LoVo (cell line): ENCODE measurements at places on chromosomes 13 and 19.

GRCh38 chr19:13881692-13882418 lies 4.9 kb downstream of the NANOS3 start:
- no peak for DNase-seq

DNA sequence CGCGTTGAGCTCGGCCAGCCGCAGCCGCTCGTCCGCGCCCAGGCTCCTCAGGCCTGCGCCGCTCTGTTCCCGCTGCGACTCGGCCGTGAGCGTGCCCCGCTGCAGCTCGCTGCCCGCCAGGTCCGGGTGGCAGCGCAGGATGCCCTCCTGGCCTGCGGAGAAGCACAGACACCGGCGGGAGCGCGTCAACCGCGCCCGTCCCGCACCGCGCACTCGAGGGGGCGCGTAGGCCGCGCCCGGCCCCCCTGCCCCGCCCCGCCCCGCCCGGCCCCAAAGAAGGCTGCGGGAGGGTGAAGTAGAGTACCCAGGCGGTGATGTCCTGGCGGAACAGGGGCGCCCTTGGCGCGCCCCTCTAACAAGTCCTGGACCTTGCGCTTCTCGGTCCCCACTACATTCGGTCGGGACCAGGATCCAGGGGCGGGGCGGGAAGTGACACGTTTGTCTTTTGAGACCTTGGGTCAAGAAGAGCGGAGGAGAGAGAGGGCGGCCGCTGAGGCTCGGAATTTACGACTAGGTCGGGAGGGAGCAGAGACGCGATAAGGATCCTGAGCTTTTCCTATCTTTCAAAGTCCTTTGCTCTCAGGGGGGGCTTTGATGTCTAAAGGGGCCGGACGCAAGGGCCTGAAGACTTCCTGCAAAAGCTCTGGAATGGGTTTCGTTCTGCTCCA lies 9.3 kb upstream of the CDX2 start:
- no peak for DNase-seq

DNA sequence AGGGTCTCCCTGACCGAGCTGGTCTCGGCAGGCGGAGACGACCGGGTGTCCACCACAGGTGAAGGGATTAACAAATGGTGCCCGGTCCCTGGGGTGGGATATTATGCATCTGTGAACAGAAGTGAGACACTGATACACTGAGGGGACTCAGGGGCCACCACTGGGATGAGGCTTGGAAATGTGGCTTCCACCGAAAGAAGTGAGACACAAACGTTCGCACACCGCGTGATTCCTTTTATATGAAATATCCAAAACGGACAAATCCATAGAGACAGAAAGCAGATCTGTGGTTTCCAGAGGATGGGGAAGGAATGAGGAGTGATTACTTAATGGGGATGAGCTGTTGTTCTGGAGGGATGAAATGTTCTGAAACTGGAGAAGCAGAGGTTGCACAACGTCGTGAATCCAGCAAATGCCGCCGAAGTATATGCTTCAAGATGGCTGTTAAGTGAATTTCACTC lies 47.5 kb downstream of the C13orf46 start:
- no peak for DNase-seq

DNA sequence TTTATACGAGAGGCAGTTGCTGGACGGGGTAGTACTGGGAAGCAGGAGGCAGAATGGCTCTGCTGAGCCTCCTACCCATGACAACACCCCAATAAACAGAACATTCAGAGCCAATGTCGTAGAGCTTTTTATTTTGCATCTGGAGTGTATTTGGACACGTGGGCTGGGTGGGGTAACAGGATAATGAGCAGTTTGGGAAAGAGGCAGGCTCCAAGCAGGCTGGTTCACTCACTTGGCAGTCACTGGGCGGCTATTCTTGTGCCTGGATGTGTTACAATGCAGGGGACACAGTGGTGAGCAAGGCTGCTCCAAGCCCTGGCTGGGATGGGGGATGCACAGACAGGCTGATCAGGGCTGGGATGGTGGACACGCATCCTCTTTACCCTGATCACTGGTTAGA lies 9.5 kb downstream of the ACTMAP start:
- no peak for DNase-seq

GRCh38 chr19:18362934-18363542 lies 22.6 kb downstream of the PGPEP1 start:
- no peak for DNase-seq

DNA sequence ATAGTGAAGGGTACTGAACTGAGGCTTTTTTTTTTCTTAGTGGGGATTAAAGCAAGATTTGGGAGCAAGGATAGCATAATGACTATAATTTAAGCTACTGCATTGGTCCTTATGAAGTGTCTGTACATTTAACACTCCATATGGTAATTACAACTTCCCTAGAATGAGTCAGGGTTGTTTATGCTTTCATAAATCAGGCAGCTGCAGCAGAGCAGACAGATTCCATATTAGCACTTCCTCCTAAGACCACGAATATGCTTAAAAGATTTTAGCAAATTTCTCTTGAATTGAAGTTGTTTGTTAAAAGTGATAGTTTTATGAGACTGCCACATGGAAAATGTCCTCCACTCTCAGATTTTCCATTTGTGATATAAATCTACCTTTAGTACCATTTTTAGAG lies 401.1 kb upstream of the SPRY2 start:
- DNase-seq: no peak

GRCh38 chr13:36673352-36673751 lies 468 bp upstream of the SERTM1 start:
- no peak for DNase-seq

GRCh38 chr13:78341032-78341431 lies 262.3 kb downstream of the POU4F1 start:
- no peak for DNase-seq

DNA sequence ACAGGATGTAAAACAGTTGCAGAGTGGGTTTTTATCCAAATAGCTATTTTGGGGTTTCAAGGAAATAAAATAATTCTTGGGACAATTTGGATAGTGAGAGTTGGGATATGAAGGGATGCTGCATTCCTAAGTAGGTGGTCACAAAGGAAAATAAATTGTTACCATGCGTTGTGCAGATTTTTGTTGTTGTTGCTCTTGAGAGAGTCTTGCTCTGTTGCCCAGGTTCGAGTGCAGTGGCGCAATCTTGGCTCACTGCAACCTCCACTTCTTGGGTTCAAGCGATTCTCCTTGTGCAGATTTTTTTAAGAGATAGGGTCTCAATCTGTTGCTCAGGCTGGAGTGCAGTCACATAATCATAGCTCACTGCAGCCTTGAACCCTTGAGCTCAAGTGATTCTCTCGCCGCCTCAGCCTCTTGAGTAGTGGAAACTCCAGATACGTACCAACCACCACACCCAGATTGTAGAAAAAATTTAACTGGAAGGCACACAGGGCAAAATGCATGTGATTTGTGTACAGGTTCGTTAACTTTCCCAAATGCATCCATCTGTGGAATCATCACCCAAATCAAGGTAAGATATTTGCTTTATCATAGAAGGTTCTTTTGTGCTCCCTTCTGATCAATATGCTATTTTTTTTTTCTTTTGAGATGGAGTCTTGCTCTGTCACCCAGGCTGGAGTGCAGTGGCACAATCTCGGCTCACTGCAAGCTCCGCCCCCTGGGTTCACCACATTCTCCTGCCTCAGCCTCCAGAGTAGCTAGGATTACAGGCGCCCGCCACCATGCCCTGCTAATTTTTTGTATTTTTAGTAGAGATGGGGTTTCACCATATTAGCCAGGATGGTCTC lies 16.0 kb downstream of the SLC1A5 start:
- no peak for DNase-seq

- no peak for DNase-seq
Measured at GRCh38 chr13:104198801-104199200, 1132.6 kb upstream of the SLC10A2 start.

DNA sequence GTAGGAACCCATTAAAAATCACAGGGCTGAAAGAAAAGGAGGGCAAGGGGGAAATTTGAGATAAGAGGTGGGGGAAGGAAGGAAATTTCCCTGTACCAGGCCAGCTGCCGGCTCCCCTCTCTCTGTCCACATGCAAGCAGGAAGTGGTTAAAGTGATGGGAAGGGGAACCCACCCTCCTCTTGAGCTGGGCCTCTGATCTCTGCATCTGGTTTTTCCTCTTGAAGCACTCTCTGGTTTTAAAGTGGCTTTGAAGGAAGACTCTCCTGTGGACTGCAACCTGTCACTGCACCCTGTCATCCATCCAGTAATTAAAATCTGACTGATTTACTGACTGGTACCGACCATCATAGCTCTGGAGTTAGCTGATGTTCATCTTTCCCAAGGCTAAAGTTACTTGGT lies 239.6 kb downstream of the TSHZ3 start:
- DNase-seq: no peak
